NCI-H146 (cell line): ENCODE measurements at places on chromosomes 12 and 14.

- no peak for DNase-seq
Observed at GRCh38 chr14:92625213-92625612, 111.6 kb downstream of the RIN3 start.

DNA sequence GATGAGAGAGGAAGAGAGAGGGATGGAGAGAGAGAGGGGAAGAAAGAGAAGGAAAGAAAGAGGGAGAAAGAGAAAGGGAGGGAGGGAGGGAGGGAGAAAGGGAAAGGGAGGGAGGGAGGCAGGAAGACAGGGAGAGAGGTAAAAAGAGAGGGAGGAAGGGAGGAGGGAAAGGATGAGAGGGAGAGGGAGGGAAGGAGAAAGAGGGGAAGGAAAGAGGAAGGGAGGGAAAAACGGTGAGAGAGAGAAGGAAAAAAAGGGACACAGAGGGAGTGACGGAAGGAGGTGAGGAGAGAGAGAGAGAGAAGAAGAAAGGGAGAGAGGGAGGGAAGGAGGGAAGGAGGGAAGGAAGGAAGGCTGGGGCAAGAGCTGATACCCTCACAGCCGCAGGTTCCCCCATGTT, 56.8 kb downstream of the FOXN3 start:
- no peak for DNase-seq

- no peak for DNase-seq
Observed at GRCh38 chr14:37658156-37658555, 62.7 kb downstream of the TTC6 start.

- no peak for DNase-seq
Observed at GRCh38 chr14:102539544-102540314, 30.2 kb upstream of the ANKRD9 start.

DNA sequence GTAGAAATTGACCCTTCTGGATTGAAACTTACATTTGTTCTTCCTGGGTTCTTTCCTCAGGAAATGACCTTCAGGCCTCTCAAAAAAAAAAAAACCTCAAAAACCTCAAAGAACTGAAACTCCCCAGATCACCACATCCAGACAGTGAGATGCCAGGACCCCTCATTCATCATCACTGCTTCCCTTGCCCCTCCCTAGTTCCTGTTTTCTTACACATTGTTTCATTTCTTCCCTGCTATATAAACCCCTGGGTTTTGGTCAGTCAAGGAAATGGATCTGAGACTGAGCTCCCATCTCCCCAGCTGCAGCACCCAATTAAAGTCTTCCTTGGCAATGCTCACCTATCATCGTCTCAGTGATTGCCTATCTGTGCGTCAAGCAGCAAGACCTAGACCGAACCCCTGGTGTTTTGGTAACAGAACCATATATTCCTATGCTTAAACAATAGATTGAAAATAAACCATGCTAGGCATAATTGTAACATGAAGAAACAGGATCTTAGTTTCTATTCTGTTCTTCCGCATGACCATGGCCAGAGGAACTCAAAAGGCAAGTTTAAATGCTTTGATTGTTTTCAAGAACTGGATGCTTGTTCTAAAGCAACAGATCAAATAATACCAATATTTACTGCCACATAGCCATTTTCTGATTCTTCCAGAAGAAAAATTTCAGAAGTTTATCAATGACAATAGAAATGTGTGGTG, 108.0 kb upstream of the MAX start:
- no peak for DNase-seq

- no peak for DNase-seq
Observed at GRCh38 chr14:50233951-50234250, 2.5 kb upstream of the SOS2 start.

DNA sequence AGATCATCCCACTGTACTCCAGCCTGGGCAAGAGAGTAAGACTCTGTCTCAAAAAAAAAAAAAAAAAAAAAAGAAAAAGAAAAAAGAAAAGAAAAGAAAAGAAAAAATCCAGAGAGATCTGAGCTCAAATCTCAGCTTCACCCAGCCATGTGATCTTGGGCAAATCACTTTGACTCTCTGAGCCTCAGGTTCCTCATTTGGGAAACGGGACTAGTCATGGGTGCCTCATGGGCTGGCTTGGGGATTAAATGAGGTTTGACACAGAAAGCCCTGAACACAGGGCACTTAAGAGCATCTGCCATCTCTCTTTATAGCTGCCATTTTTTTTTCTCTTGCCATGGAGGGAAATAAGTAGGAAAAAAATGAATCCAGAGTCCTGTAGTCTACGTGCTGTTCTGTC, 86.2 kb upstream of the MYL2 start:
- no peak for DNase-seq

- no peak for DNase-seq
Observed at GRCh38 chr14:100678469-100678828, 48.2 kb upstream of the DLK1 start.

- no peak for DNase-seq
Observed at GRCh38 chr14:50524060-50524459, 8.3 kb downstream of the MAP4K5 start.

- no peak for DNase-seq
Observed at GRCh38 chr14:103155010-103155409, 31.7 kb downstream of the TNFAIP2 start.

DNA sequence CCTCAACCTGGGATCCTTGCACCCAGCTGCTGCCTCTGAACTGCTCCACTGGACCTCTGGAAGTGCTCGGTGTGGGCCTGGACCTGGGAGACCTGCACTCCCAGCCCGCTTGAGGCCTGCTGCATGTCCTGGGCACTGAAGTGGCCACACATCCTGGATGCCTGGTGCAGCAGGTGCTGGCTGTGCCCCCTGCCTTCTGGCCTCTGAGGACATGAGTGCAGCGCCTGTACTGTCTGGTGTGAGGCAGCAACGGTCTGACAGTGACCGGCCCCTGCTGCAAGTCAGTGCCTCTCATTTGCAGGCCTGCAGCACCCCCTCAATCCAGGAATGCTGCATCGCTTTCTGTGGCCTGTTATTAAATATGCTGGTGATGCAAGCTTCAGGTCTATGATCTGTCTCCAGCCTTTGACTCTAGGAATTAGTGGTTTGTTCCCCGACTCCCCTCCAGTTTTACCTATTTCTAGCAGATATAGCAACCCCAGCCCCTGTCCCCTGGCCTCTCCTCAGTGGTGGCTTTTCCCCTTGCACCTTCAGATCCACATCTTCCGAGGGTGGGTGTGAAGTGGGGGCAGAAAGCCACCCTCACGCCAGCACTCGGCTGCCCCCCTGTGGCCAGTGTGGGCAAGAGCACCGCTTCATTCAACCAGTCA, 3.6 kb downstream of the SMIM41 start:
- peak; percentile 54 for DNase-seq

DNA sequence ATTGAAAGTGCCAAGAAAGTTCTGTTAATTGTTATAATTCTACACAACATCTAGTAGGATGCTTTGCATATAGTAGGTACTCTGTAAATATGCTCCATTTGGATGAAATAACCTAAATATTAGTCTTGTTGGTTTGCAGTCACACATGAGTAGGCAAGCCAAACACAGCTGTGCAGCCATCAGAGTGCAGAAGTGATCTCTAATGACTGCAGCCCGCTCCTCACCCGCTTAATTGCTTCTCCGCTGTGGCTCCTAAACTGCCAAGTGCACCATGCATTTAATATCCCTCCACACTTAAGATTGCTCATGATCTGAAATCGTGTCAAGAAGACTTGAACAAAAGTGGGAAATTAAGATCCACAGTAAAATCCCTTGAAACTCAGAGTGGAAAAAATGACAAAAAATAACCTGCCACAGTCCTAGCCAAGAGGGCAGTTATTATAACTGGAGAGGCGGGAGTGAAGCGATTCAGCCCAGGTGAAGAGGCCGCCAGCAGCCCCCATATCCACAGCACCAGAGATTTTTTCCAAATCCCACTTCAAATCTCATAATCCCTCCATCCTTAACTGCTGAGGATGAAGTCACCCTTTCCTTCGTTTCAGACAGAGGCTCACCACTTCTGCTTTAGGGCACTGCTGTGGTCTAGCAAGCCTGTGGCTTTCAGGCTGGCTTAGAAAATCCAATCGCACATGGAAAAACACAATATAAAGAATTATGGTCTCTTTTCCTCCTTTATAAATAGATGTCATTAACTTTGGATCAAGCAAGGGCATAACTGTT, 69.5 kb downstream of the TMEM30B start:
- DNase-seq, result peak; percentile 68

DNA sequence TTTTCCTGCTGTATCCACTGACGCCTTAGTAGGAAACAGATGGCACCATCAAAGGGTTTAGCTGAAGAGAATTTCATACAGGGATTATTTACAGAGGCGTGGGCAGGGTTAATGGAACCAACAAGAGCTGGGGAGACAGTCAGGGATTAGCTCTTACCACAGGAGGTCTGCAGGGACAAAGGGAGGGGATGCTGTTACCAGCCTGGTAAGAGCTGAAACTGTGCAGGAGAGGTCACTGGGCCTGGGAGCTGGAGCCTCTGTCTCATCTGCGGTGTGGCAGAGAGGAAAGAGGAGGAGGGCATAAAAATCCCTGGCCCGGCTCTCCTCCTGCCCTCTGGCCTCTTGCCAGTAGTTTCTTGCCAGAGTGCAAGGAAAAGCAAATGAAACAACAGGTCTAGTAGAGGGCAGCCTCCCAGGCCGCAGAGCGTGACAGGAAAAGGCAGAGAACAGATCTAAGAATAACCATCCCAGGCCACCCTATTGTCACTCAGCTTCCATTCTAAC, 18.9 kb upstream of the POC1B start:
- peak; percentile 60 for DNase-seq

GRCh38 chr12:19846574-19846973, 407.3 kb downstream of the AEBP2 start:
- no peak for DNase-seq

DNA sequence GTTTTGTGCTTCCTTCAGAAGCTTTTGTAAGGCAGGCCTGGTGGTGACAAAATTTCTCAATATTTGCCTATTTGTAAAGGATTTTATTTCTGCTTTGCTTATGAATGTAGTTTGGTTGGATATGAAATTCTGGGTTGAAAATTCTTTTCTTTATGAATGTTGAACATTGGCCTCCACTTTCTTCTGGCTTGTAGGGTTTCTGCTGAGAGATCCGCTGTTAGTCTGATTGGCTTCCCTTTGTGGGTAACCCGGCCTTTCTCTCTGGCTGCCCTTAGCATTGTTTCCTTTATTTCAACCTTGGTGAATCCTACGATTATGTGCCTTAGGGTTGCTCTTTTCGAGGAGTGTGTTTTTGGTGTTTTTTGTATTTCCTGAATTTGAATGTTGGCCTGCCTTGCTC, 58.2 kb downstream of the NUBPL start:
- DNase-seq, result no peak

- peak; percentile 17 for DNase-seq
Observed at GRCh38 chr14:22319526-22320361, 269.3 kb downstream of the DAD1 start.

DNA sequence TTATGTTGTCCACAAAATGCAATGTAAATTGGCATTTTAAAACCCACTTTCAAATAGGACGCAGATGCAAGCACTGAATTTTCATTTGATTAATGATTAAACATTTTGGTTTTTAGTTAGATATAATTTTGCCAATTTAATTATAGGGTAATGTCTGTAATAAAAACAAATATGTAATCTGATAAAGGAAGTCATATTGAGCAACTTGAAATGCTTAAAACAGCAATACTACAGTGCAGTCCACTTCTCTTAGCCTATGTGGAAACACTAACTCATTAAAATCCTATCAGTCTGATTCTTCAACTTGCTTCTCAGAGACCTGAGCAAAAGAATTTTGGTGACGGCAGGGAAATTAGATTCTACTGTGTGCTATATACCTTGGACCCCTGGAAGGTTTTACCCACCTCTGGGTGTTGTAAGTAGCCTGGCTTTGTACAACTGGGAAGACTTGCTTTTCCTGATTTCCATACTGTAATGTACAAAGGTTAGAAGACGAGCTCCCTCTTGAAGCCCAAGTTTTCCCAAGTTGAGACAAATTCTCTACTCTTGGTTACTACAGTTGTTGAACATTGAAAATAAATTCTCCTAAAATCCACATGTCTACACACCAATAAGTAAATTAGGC, 4.1 kb downstream of the TRHDE start:
- DNase-seq, result no peak

DNA sequence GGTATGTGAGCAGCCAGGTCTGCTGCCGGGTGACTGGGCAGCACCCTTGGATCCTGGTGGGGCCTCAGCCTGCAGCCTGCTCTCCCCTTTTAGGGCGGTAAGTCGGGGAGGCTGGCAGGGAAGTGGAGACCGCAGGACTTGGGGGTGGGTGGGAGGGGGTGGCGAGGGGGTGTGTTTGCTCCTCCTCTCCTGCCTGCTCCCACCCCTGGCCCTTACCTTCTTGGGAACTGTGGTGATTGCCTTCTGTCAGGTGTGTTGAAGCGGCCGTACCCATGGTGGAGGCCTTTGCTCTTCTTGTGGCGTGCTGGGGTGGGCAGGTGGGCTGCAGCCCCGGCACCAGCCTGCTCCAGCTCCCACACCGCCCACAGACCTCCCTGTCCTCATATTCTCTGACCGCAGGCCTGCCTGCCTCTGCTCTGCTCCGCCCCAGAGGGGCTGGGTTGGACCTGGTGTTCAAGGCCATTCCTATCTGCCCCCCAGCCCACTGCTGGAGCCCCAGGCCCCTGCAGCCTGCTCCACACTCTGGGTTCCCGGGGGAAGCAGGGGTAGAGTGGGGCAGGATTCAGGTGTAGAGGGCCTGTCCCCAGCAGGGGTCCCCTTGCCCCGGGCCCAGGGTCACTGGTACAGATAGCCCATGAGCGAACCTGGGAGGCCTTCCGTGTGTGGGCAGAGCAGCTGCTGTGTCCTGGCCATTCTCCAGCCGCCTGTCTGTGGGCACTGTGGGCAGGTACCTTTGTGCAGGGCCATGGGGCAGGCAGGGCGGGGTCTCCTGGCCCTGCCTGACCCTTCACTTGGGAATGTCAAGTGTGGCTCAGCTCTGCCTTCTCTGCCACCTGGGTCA, 5.2 kb downstream of the TEDC1 start:
- DNase-seq, result no peak

DNA sequence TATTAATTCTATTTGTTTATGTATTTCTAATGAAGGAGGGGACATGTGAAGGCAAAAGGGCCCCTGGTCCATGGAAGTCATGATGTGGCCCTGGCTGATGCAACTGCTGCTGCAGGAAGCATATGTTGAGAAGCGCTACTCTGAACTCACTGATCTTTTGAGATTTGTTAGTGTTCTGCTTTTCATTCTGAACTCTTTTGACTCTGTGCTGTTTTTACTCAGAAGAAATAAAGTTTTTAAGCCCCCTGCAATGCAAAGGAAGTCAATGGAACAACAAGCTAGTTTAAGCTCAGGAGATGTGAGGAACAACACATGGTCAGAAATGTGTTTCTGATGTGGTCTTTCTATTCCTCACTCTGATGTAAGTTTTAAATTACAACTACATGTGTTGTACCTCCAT, 88.9 kb upstream of the BTG1 start:
- no peak for DNase-seq

- no peak for DNase-seq
Observed at GRCh38 chr14:39576258-39576657, 144.0 kb upstream of the FBXO33 start.

DNA sequence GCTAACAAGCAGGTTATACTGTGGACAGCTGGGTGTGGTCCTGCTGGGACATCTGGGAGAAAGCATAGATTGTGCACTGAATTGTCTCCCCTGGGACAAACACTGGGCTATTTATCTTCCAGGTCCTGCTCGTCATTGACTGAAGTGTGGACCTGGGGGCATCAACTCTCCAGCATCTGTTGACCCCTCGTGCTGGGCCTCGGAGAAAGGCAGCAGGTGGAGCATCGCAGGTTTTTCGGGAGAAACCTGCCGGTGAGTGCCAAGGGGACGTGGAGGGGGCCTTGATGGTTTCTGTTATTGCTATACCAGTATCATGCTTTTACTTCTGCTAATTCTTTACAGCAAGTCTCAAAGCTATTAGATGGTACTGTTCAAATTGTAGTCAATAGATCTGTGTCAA, 81.3 kb downstream of the CPSF2 start:
- DNase-seq, result no peak

- DNase-seq, result no peak
Observed at GRCh38 chr12:103960616-103961227, 5.0 kb upstream of the TDG start.
